ENCODE measurements at places on chromosomes 5 and 9.

GRCh38 chr5:90558344-90559192 lies at the start of gene ADGRV1:
TSS of gene ADGRV1 (plus strand) at chr5:90558797. CDS start at chr5:90558896, 99 bp downstream.
- DNase-seq: no peak

DNA sequence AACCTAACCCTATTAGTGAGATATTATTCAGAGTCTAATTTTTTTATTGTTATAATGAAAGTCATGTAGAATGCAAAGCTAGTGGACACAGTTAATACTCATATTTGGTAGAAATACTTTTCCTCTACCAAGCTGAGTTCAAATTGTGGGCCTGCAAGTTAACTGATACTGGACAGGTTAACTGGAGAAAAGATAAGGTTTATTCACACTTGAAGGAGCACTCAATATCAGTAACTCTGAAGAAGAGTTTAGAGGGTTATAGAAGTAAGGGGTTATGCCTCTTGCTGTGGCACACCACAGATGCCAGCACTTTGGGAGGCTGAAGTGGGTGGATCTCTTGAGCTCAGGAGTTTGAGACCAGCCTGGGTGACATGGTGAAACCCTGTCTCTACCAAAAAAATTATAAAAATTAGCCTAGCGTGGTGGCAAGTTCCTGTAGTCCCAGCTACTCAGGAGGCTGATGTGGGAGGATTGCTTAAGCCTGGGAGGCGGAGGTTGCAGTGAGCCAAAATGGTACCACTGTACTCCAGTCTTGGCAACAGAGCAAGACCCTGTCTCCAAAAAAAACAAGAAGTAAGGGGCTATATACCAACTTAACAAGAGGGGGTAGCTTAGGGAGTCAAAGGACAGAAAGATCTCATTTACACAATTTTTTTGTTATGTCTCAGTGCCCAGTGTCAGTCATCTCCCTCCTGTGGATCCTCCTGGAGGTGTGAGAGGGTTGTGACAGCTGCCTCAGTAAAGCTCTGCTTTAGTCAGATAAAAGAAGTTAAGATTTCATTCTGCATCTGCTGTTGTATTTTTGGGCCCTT lies 121.2 kb upstream of the GRHPR start:
- DNase-seq: no peak

DNA sequence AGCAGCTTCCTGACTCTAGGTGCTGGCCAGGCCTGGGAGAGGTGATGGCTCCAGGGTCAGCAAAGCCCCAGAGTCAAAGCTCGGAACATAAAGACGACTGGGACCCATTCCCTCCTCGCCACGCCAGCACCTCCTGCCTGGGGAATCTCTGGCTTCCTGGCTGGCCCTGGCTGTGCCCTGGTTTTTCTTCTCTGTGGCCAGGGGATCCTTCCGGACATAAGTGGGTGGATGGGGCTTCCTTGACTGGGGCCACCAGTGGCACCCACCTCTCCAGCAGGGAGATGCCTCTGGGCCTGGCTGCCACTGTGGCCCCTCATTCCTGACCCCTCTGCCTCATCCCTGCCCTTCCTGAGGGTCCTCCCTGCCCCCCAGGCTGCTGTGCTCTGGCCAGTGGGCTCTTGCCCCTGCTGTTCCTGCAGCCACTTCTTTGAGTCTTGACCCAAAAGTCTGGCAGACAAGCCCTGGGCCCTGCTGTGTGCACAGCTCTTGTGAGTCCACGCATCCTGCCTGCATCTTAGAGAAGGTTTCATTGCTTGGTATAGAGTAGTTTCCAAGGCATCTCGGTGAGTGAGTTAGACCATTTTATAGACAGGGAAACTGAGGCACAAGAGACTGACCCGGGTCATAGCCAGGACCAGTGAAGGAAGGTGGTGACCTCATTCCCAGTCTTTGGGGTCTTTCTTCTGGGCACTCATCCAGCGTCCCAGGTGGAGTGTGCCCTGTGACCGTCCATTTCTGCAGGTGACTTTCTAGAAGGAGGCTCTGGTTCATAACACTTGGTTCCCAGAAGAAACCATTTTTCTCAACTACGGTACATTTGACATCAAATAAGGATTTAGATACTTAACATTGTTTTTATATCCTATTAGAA lies 17.3 kb upstream of the LPCAT1 start:
- no peak for DNase-seq

GRCh38 chr9:80378669-80379293 lies 807.0 kb downstream of the TLE4 start:
- DNase-seq: no peak

- DNase-seq: no peak
Measured at GRCh38 chr9:21095561-21095960, 17.8 kb upstream of the IFNB1 start.

DNA sequence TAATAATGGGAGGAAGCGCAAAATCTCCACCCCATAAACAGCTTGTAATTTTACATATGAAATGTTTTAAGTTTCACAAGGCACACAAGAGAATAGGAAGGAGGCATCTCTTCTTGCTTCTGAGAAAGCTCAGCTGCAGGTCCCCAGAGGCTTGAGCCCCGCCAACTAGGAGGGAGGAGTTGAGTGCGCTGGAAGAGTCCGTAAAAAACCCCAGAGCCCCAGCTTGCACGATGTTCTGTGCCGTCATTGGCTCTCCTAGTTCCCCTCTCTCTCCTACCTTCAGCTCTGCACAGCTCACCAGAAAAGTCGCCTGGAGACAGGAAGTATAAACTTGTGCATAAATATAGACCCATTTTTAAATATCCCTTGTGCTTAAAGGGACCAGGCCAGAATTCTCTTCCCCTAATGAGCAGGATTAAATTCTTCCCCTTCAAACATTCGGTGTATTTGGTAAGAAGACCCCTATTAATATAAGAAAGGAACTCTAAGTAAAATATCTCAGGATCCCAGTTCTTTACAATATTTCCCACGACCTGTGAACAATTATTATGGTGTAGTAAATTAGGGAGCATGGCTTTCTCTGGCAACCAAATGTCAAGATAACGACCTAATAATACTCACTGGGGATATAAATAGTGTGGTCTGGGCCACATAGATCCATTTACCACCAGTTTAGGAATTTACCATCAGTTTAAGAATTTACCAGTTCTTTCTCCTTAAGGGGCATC lies 13.7 kb downstream of the GLRX start:
- peak; percentile 69 for DNase-seq
